ENCODE measurements at places on chromosomes 13 and 19.

GRCh38 chr19:6033744-6034264 lies 55.9 kb upstream of the RANBP3 start:
- DNase-seq, result no peak

DNA sequence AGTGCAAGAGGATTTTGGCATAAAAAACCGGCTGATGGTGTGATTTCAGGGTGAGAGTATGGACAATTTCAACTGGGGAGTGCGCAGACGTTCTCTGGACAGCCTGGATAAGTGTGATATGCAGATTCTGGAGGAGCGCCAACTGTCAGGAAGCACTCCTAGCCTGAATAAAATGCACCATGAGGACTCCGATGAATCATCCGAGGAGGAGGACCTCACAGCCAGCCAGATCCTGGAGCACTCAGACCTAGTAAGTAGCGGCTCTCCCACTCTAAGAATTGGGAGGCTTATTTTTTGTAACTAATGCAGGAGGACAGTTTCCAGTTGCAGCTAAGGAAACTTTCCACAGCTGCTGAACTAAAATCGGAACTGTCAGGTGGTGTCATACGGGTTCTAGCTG lies 53.6 kb downstream of the ZAR1L start:
- no peak for DNase-seq

DNA sequence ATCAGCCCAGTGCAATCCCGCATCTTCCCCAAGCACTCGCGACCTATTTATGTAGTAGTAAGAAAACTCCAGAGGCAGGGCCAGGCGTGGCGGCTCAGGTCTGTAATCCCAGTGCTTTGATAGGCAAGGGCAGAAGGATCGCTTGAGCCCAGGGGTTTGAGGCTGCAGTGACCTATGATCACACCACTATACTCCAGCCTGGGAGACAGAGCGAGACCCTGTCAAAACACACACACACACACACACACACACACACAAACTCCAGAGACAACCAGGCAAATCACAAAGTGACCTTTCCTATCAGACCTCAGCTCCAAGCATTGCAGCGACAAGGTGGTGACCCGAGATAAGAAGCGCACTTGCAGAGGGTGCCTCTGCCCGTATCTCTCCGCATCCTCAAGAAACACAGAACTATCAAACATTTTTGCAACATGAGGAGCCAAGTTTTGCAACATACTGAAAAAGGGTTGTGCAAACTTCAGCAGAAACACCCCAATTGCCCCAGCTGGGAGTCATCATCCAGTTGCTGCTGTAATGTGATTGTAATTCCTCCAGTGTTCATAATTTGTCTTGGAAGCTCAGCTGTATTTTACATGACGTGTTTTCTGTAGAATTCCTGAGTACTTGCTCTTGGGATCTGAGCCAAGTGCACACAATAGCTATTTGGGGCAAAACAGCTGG lies 8.7 kb upstream of the KLF2 start:
- peak; percentile 91 for DNase-seq

GRCh38 chr13:50893211-50893852 lies 16.3 kb upstream of the RNASEH2B start:
- peak; percentile 48 for DNase-seq

GRCh38 chr13:48255090-48255489 lies 22.1 kb downstream of the ITM2B start:
- DNase-seq, result no peak

- DNase-seq, result no peak
Measured at GRCh38 chr19:20611866-20612265, 46.3 kb upstream of the ZNF737 start.

Measured in suppressor macrophage treated with lipopolysaccharide for 1 hour (primary cell).